ENCODE measurements at places on chromosomes 3 and 15. TPM values are rescaled to one million over a fixed set of nuclear protein-coding genes. Genes with fewer than 3 reads are reported as not detected.
A peak's percentile ranks its signal among the peaks of the same experiment; 100 is the strongest.

The HHLA2 gene
- total RNA-seq: not detected

GRCh38 chr15:22265056-22265945, 185.0 kb downstream of the OR4M2 start:
- no peak for DNase-seq

DNA sequence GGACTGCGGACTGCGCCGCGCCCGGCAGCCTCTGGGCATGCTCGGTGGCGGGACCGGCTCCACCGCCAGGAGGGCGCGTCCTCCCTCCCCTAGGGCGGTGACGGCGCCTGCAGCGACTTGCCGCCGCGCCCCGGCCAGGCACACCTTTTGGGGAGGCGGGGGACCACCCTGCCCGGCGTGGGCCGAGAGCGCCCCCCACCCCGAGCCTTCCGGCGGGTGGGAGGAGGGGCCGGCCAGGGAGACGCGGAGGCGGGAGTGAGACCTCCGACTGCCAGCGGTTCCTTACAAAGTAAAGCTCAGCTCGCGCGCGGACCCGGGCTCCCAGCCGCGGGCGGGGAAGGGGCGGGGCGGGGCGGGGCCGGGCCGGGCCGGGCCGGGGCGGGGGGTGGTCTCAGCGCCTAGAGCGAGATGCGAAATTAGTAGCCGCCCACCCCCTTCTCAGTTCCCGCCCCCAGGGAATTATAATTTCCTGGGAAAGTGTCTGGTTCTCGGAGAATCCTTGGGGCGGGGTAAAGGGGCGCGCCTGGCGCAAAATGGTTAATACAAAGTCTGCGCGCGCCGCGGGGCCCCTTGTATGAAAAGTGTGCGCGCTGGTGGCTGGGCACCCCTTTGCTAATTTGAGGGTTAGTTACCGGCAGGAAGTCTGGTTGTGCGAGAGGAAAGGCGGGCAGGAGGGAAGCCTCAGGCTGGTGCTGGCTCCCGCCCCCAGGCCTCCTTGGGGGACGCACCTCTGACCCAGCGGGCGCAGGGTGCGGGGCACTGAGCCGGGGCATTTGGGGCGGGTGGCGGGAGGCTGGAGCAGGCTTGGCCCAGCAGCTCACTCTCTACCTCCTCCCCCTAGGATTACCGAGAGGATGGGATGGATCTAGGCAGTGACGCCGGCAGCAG, 224.8 kb upstream of the IL12A start:
- DNase-seq: peak; percentile 82

The CPB1 gene
- not detected for total RNA-seq

- DNase-seq: no peak
These were observed 93.8 kb upstream of the SLC4A7 start for GRCh38 chr3:27578032-27578431.

- no peak for DNase-seq
These were observed 104.6 kb upstream of the SLC6A6 start for GRCh38 chr3:14297784-14298236.

The MYEF2 gene
- total RNA-seq: 16.3 TPM

- no peak for DNase-seq
These were observed 7.0 kb upstream of the C15orf40 start for GRCh38 chr15:83018436-83018835.

DNA sequence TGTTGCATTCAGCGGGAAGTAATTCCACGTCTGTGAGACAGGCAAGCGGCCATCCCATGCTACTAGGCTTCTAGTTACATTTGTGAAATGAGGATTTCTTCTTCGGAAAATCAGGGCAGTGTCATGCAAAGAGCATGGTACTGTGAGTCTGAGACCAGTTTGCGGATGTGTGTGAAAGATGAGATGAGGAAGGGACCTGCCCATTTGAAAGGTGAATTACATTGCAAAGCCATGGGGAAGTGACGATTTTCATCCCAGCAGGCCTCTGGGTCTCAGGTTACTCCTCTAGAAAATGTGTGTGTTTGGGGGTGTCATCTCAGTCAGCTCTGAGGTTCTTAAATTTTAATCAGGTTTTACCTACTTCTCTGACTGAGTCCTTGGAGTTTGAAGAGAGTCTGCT, 16.1 kb downstream of the TLE3 start:
- DNase-seq: no peak

DNA sequence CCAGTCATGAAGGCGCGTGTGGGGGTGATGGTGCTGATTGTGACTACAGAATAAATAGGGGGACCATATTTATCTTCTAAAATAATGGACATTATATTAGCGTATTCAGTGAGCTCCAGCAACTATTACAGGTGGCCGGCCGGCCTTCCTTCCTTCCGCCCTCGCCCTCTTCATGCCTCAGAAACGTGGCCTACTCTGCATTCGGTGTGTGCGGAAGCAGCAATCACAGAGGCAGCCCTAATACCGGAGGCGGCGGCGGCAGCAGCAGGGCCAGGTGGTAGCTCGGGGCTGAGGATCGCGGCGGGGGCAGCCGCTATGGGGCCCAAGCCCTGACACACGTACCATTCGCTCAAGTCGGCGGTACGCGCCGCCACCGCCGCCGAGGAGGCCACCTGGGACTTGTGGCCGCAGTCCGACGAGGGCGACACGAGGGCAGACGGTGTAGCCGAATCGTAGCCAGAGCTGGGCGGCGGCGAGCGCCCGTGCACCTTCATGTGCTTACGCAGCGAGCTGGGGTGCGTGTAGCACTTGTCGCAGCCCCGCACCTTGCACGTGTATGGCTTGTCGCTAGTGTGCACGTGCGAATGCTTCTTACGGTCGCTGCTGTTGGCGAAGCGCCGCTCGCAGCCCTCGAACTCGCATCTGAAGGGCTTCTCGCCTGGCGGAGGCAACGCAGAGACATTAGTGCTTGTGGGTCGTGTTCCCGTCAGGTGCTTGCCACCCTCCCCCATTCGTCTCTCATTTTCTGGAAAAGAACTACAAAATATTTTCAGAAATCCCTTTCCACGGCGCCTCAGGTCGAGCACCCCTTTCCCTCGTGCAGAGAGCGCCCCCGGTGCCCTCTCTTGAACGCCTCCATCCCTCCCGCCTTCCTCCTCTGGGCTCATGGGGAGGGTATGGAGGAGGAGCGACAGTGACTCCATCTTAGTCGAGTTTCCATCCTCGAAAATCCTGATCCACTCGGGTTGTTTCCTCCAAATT, 15.5 kb downstream of the ZIC4 start:
- DNase-seq: no peak

GRCh38 chr15:60426870-60427508, 29.2 kb upstream of the ANXA2 start:
- no peak for DNase-seq

The NPRL2 gene
- total RNA-seq: 16.5 TPM
